ENCODE measurements at places on chromosomes 16 and 17.

- DNase-seq, result no peak
Measured at GRCh38 chr16:77402672-77403071, 32.2 kb downstream of the ADAMTS18 start.

DNA sequence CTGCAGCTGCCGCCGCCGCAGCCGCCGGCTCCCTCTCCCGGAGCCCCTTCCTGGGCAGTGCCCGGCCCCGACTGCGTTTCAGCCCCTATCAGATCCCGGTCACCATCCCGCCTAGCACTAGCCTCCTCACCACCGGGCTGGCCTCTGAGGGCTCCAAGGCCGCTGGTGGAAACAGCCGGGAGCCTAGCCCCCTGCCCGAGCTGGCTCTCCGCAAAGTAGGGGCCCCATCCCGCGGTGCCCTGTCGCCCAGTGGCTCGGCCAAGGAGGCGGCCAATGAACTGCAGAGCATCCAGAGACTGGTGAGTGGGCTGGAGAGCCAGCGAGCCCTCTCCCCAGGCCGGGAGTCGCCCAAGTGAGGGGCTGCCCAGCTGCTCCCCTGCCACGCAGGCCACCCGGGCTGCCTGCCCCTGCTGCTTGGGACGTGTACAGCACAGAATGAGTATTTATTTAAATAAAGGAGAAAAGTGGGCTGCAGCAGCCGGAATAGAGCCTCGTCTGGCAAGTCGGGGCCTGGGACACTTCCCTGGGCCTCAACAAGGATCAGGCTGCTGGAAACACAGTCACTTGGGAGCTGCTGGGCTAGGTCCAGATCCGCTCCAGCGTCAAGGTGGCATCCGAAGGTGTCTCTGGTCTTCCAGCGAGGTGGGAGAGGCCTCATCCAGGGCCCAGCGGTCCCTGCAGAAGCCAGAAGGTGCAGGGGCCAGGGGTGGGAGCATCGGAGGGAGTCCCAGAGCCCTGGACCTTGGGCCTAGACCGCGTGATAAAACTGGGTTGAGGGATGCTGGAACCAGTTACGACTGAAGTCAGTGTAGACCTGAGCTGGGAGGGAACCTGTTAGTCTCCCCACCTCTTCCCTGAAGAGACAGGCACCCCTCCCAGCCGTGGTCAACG is 8.8 kb downstream of the TBX2 start:
- no peak for DNase-seq

DNA sequence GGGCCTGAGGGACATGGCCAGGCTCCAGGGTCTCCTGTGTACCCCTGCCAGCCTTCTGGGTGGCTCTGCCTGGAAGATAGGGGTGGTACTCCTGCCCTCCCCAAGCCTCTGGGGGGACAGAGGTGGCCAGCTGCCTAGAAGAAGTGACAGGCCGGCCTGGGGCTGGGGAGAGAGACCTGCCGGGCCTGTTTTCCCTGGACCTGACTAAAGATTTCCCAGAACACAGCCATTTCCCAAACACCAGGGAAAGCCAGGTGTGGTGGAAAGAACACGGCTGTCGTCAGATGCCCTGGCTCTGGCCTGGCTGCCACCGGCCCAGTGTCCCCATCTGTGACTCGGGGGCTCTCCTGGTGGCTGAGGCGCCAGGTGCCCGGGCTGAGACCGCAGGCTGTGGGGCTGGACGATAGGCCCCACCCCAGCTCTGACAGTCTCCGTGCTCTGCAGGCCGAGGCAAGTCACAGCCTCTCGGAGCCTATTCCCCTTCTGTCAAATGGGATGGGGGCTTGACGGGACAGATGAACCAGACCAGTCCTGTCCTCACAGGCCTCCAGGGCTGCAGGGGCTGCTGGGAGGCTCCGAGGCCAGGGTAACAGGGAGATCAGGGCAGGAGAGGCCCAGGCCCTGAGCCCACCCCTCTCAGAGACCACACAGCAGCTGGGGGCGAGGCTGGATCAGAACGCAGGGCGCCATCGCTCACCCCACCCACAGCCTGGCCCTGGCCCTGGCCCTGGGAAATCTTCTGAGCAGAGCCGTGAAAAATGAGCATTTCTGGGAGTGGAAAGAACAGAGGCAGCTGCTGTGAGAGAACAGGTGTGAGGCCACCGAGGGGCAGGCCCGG is 33.1 kb downstream of the CTU2 start:
- no peak for DNase-seq

- DNase-seq, result no peak
Measured at GRCh38 chr17:64502021-64502420, 4.1 kb downstream of the DDX5 start.

DNA sequence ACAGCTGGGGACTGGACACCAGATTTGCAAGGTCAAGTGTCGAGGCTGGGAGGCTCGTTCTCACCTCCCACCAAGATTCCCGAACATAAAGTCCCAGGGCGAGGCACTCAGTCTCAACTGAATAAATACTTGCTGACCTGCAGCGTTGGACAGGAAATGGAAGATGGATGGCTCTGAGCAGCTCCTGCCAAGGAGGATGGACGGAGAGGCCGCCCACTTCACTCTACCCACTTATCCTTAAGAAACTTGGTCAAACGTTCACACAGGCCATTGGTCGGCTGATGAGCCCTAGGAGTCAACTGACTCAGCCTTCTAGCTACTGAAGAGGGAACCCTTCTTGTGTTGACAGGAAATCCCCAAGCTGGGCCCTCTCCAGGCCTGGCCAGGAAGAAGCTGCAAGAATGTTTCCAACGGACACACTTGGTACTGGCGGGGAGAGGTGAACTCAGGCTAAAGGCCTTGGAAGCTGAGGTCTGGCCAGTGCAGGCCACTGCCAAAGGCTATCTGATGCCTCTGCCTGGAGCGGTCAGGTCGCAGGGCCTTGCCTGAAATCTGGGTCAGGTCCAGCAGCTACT is 50.0 kb downstream of the VAC14 start:
- no peak for DNase-seq

- DNase-seq, result no peak
Measured at GRCh38 chr16:69564845-69565670, 708 bp upstream of the NFAT5 start.

GRCh38 chr16:67928147-67928546 is 3.5 kb downstream of the CTRL start:
- no peak for DNase-seq

DNA sequence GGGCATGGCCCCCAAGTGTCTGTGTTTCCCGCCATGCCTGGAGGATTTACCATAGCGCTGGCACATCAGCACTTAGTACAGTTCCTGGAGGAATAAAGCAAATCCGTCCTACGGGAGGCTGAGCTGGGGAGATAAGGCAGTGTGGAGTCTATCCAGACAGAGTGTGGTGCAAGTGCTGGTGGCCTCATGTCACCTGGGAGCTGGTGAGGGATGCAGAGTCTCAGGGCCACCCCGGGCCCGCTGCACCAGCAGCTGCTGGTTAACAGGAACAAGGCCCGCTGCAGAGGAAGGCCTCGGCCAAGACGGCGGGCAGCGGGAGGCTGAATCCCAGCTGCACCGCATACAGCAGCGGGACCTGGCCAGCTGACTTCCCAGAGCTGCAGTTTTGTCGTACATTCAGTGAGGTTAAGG is 57.3 kb upstream of the CDC42EP4 start:
- no peak for DNase-seq

DNA sequence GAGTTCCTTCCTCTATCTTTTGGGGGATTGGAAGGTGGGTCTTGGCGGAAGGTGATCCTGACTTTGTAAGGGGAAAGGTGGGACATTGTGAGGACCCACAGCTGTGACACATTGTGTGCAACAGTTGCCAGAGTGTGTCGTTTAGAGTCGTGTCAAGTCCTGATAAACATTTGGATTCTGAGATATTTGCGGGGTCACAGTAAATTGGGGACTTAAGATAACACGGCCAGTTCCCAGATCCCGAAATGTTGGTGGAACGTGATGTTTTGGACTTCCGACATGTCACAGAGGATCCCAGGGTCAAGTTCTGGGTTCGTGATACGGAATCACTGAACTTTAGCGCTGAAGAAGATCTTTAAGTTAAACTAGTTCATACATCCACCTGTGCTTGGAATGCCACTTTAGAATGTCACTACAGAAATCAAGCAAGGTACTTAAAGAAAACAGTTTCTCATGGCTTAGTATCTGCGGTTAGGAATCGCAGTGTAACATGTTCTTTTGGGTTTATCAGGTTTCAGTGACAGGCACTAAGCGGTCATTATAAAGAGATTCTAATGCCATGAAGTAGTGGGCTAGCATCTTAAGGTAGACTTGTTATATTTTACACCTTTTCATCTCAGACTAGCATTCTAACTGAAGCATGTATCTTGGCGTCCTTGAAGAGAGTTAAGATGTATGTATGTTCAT is 815 bp downstream of the ATAD5 start:
- no peak for DNase-seq

DNA sequence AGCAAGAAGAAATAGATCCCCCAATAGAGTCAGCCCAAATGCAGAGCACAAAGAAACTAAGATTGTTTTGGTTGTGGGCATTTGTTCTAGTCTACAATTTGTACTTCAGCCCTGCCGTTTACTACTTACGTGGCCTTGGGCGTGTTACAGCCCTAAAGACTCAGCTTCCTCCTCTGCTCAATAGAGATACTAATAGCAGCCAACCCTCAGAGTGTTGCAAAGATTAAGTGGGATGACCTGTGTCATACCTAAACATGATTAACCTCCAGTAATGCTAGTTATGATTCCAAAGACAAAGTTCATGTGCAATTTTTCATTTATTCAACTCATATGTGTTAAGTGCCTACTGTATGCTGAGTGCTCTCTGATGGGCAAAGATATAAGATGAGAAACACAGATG is 43.1 kb downstream of the MAF start:
- no peak for DNase-seq

GRCh38 chr16:78628461-78629045 is 529.1 kb downstream of the WWOX start:
- DNase-seq, result no peak

DNA sequence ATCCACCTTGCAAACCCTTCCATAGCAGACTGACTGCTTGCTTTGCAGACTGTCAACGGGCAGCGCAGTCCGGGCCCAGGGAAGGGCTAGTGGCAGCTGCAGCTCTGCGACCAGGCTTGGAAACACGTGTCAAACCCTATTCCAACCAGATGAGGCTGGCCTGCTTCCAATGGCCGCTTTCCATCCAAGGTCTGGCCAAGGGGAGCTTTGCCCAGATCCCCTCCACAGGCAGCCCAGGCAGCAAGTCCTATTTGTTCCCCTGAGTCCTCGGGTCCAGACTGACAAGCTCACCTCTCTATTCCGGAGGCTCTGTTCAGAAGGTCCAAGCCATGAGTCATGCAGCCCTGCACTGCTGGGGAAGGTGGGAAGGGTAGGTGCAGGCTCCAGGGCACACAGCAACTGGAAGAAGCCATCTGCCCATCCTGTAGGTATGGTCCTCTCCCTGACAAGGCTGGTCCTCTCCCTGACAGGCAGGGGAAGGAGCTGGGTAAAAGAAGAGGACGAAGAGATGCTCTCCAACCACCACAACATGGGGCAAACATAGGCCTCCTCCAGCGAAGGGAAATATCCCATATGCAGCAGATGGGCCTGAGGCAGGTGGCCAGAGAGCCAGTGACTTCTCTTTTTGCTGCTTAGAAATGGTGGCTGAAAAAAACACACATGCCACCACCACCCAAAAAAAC is 22.6 kb upstream of the AXIN2 start:
- DNase-seq, result no peak

DNA sequence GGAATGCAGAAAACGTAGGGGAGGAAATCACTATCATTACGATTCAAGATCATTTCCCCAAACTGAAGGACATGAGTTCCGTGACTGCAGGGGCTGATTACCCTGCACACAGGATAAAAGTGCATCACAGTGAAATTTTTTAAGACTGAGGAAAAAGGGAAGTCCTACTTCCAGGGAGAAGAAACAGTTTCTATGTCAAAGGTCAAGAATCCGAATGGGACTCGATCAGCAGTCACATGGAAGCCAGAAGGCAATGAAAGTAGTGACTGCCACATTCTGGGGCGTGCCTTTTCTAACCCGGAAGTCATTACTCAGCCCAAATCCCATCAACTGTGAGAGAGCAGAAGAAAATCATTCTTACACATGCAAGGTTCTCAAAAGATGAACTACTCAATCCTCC is 12.1 kb downstream of the ZZEF1 start:
- DNase-seq, result no peak

DNA sequence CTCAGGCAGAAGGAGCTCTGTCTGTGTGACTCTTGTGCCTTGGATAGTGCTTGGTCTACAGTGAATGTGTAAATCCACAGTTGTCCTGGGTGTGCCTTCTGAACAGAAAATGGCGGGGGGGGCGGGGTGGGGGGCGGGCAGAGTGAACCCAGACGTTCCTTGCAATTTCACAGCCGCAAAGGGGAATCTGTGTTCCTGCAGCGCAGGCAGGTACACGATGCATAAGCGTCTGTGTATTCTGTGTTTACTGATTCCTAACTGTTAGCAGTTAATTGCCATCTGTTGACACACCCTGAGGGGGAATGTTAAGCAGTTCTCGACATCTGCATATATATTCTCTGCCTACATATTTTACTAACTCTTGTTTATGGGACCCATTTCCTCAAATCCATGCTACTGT is 123.5 kb upstream of the ZFHX3 start:
- DNase-seq, result no peak

DNA sequence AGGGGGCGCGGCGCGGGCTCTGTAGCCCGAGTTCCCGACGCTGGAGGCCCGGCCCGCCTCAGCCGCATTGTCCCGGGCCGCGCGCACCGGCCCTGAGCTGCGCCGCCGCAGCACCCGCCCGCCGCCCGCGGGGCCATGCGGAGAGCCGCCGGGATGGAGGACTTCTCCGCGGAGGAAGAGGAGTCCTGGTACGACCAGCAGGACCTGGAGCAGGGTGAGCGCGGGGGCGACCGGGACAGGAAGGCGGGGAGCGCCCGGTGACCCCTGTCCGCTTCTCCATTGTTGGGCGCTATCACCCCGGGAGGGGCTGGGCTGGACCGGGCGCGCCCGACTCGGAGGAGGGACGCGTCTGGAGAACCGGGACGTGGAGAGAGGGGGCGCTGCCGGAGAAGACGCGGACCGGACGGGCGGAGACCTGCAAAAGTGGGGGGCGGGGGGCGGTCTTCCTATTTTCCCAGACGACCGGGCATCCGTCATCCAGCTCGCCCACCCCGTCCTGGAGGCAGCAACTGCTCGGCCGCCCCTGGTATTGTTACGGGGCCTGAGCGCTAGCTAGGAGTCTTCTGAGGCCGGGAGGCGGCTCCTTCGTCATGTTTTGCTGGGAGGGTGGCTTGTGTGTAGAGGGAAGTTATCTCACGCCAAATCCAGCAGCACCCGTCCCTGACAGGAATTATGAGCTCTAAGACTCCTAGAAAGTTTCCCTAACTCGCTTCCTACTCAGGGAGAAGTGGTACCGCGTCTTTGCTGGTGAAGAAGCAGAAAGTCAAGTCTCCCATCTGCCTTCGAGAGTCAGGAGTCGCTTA is 678 bp downstream of the CDR2L start:
- peak; percentile 27 for DNase-seq
